ENCODE measurements at places on chromosomes 2 and 18. TPM values are rescaled to one million over a fixed set of nuclear protein-coding genes. Genes with fewer than 3 reads are reported as not detected.

C2orf66 gene
- total RNA-seq: not detected

SAG gene
- total RNA-seq: not detected

KIAA2012 gene
- under 0.01 TPM for total RNA-seq

CAPG gene
- 121 TPM for total RNA-seq

MDH1B gene
- total RNA-seq: 1.4 TPM

CPS1 gene
- 18.4 TPM for total RNA-seq

SULT1C4 gene
- not detected for total RNA-seq

SP9 gene
- total RNA-seq: not detected

LYPD6B gene
- total RNA-seq: 2.0 TPM

FAM228A gene
- total RNA-seq: 0.18 TPM

ZNF638 gene
- total RNA-seq: 98.2 TPM

TUBB8B gene
- not detected for total RNA-seq

CDK15 gene
- total RNA-seq: 6.6 TPM

ACMSD gene
- total RNA-seq: under 0.01 TPM

BOLL gene
- not detected for total RNA-seq

GKN1 gene
- not detected for total RNA-seq

COL3A1 gene
- 5,666 TPM for total RNA-seq

TBC1D8 gene
- total RNA-seq: 18.9 TPM

SKA1 gene
- total RNA-seq: 6.6 TPM

OTOF gene
- total RNA-seq: 0.14 TPM

GALNT5 gene
- 26.9 TPM for total RNA-seq

PLCD4 gene
- total RNA-seq: 1.8 TPM

COPS8 gene
- 76.4 TPM for total RNA-seq

CLEC4F gene
- not detected for total RNA-seq

AGPS gene
- 57.5 TPM for total RNA-seq

SLC19A3 gene
- total RNA-seq: 2.1 TPM

SLC5A7 gene
- not detected for total RNA-seq

CAVIN2 gene
- 10.4 TPM for total RNA-seq

CD207 gene
- not detected for total RNA-seq

CHRNG gene
- total RNA-seq: not detected

NYAP2 gene
- not detected for total RNA-seq

UGT1A7 gene
- total RNA-seq: 0.46 TPM

GCG gene
- total RNA-seq: 0.14 TPM

ANKRD62 gene
- not detected for total RNA-seq

KIF5C gene
- 0.09 TPM for total RNA-seq

ZNF521 gene
- 25.0 TPM for total RNA-seq

ACVR1C gene
- total RNA-seq: under 0.01 TPM

PLGLB1 gene
- total RNA-seq: 1.8 TPM

RAB12 gene
- total RNA-seq: 53.6 TPM
